ENCODE measurements at places on chromosomes 11 and 22. TPM values are rescaled to one million over a fixed set of nuclear protein-coding genes. Genes with fewer than 3 reads are reported as not detected.

IRF7 gene
- total RNA-seq = 6.8 TPM

SYT9 gene
- total RNA-seq = 0.15 TPM

KCNJ11 gene
- total RNA-seq = 6.8 TPM

CARD16 gene
- total RNA-seq = not detected

APOC3 gene
- total RNA-seq = not detected

C11orf21 gene
- not detected for total RNA-seq

CTSD gene
- total RNA-seq = 522 TPM

USP2 gene
- 1.3 TPM for total RNA-seq

MS4A15 gene
- total RNA-seq = not detected

LRRC32 gene
- 0.19 TPM for total RNA-seq

NRGN gene
- 6.4 TPM for total RNA-seq

SLC22A25 gene
- total RNA-seq = not detected

CEP126 gene
- 2.8 TPM for total RNA-seq

SUSD2 gene
- 84.1 TPM for total RNA-seq

MGAT3 gene
- total RNA-seq = 1.0 TPM

RAB3IL1 gene
- total RNA-seq = 26.3 TPM

GGTLC2 gene
- not detected for total RNA-seq

GRK3 gene
- total RNA-seq = 3.5 TPM

OR8K1 gene
- not detected for total RNA-seq

CSTPP1 gene
- total RNA-seq = 24.8 TPM

APOA4 gene
- not detected for total RNA-seq

OR52I2 gene
- not detected for total RNA-seq

STIM1 gene
- total RNA-seq = 24.3 TPM

MS4A6E gene
- not detected for total RNA-seq

MS4A7 gene
- total RNA-seq = not detected

UPB1 gene
- total RNA-seq = not detected

OR51B2 gene
- not detected for total RNA-seq

All from A549 treated with dexamethasone at 1 μM for 4 hours (cell line).